ENCODE measurements at places on chromosomes 7 and 10.

DNA sequence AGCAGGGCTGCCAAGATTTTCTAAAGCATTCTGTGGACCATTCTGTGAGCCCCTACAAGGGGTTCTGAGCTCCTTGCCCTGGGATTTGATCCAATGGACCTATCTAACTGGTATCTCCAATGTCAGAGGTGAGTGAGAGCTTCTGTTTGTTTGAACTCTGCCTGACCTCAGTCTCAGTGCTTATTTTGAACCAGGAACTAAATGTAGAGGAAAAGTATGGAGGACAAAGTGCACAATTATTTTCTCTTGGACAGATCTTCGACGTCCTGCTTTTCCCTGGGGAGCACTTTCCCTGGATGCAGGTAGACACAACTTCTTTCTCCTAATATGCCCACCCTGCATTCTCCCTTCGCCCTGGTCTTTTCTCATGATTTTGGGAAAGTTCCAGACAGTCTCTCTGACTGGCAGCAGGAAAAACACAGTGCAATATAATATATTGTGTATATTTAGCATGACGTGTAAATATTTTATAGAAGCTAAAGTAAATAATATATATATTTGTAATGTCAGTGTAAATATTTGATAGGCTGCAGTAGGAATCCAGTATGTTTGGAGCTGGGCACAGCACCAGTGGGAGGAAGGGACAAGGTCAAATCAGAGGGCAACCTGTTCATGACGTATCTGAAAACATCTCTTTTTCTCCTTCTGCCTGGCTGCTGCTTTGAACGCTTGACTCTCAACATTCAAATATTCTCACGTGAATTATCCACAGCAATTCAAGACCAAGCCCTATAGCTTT lies 184.0 kb upstream of the LYZL1 start:
- no peak for DNase-seq

GRCh38 chr7:157397036-157397720 lies 60.4 kb downstream of the DNAJB6 start:
- no peak for DNase-seq

- DNase-seq: no peak
Observed at GRCh38 chr7:31129067-31129466, 77.0 kb downstream of the ADCYAP1R1 start.

DNA sequence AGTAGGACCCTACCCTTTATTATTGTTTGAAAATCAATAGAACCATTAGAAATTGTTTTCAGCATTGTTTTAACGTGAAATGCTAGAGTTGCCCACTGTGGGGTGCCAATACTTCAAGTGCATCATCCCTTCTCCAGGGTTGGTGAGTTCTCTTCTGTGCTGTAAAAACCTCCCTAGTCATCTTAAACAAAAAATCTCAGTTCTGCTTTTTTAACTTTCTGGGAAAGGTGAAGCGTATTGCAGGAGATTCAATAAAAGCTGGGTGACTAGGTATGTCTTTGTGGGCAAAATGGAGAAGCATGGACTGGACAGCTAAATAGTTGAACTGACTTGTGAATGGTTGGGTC lies 699.1 kb downstream of the SUGCT start:
- DNase-seq: no peak

GRCh38 chr7:19508124-19508523 lies 200.7 kb downstream of the POLR1F start:
- no peak for DNase-seq

DNA sequence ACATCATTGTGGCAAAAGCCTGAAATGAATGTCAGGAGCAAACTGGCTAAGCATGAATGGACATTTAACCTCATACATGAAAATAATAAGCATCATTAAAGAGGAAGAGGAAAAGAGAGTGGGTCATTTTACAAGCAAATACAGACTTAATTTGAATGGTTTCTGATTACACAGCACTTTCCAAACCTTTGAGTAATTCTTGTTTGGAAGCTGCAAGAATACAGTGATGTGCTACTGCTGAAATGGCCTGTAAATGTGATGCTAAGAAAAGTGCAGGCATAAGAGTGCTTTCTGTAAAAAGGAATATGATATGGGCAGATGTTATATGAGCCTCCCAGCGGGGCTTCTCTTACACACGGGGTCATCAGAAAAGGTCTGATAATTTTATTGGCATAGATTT lies 30.2 kb downstream of the TAS2R16 start:
- no peak for DNase-seq

DNA sequence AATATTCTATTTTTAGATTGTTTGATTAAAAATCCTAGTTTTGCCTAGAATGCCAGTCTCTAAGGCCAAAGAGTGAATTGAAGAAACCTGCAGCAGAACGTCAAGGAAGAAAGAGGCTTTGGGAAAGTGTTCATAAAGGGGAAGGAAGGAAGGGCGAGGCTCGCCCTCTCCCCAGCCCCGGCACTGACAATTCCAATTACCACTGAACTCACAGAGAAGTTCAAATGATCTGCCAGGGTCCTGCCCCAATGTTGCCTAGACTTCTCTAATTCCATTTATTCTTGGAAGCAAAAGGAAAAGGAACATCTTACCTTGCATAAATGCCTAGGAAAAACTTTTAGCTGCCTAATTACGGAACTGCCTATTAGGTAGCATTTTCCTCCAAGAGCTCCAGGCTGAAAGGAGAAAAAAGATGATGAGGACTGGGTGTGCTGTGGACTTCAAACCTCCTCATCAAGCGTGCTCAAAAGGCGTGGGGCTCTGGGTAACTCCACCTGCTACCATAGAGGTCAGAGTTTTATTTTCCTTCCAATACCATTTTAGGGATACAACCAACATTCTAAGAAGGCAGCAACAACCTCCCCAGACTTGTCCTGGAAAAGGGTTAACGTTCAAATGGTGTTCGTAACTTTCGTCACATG lies 134.5 kb downstream of the PKD1L1 start:
- DNase-seq: no peak

DNA sequence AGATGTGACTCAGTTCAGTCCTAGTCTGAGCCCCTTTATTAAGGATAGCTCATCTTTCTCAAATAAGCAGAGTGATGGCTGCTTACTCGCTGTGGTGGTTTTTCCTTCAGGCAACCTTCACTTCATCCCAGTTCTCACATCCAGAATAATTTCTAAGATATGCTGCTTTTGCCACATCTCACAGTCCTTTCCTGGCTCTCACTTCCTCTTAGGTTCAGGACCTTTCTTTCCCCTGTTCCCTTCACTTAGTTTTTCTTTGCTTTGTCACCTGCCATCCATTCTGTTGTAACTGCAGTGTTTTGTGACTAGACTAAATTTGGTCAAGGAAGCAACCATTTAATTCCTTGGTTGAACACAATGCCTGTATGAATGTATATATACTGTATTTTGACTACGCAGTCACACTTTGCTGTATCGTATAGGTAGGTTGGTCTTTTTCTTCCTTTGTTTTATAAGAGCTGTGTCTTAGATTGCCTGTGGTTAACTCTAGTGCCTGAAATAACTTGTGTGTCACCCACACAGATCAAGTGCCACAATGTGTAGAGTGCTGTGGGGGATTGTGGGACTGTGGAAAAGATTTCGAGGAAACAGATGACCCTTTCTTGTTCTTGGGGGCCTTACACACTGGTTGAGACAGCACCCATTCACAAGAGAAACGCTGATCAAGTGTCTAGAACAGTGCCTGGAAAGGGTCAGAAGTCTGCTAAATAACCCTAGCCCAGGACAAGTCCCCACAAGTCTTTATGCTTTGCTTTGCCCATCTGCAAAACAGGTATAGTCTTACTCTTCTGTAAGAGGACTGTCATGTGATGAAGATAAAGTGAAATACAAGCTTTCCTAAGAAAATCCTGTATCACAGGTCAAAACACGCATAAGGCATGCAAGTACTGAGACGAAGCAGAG lies 2.6 kb downstream of the ZNF655 start:
- DNase-seq: no peak

GRCh38 chr10:14192746-14193145 lies 138.0 kb downstream of the FRMD4A start:
- no peak for DNase-seq

- no peak for DNase-seq
Observed at GRCh38 chr10:92113911-92114600, 176.8 kb downstream of the CPEB3 start.

DNA sequence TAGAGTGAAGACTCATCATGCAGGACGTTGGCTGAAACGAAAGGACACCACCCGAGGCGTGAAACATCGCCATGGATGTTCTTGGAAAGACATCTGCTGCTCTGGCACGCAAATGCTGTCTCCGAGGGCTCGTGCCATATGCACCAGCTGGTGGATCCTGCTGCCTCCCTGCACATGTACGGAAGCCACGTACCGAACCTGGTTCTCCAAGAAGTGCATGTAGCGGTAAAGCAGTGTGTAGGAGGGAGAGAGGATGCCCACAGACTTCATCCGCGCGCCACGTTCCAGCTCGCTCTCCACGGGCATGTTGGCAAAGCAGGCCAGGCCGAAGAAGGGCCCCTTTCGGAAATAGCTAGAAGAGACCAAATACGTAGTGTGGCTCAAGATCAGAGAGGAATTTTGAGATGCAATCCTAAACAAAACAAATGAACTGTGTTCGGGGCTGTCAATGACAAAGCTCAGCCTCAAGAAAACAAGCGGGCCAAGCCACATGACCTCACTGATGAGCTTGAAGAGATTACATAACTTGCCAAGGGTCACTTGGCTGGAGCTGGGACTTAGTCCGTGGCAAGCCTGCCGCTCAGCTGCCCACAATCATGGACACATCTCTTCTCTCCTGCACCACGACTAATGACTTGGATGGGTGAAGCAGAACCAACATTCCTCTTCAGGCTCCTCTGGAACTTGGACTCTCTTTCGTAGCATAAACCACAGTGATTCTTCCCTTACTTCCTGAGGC lies 16.5 kb downstream of the DENND11 start:
- DNase-seq: no peak

- no peak for DNase-seq
Observed at GRCh38 chr10:112275512-112276245, 7.5 kb upstream of the TECTB start.

DNA sequence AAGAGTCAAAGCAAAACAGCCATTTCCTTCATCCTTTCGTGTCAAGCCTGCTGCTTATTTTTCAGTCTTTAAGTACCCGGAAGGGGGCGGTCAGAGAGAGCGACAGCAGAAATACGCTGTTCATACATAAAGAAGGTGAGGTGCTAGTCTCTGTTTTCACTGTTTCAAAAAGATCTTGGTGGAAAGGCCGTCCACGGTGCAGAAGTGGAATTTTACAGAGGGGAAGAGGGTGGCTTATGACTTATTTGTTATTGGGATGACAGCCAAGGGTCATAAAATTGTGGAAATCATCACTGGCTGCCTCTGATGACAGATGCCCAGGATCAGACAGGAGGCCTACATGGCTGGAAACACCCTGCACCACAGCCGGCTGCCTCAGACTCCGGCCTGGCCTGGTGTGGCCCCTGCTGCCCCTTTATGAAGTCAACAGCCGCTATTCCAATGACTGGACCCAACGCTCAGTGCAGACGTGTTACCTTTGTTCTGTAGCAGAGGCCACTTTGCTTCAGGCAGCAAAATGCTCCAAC lies 57.0 kb downstream of the HIPK2 start:
- DNase-seq: no peak

All from stimulated activated CD8-positive, alpha-beta memory T cell treated with anti-CD3 and anti-CD28 coated beads, Interleukin-7, amount 100 ng/mL, for 1 hour (primary cell).